ENCODE measurements at places on chromosomes 3 and 15.

GRCh38 chr3:182787302-182788036 lies 5.8 kb upstream of the ATP11B start:
- DNase-seq: no peak

DNA sequence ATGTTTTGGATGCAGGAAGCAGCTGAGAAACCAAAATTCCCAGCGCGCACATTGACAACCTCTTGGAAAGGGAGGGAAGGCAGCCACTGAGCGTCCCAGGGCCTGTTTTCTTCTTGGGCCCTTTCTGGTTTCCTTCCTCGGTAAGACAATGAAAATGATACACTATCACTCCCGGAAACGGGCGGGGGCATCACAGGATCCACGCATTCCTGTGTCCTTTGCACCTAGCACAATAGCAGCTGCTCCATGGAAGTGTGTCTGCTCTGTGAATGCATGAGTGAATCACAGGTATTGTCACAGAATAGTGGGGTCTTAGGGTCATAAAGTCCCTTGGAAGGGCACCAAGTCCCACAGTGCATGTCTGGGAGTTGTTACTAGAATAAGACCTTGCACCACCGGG lies 6.3 kb upstream of the ITPKA start:
- DNase-seq: no peak

GRCh38 chr15:91445695-91446228 lies 345.7 kb downstream of the SV2B start:
- DNase-seq: no peak

GRCh38 chr15:91896341-91897055 lies 43.0 kb downstream of the SLCO3A1 start:
- no peak for DNase-seq

DNA sequence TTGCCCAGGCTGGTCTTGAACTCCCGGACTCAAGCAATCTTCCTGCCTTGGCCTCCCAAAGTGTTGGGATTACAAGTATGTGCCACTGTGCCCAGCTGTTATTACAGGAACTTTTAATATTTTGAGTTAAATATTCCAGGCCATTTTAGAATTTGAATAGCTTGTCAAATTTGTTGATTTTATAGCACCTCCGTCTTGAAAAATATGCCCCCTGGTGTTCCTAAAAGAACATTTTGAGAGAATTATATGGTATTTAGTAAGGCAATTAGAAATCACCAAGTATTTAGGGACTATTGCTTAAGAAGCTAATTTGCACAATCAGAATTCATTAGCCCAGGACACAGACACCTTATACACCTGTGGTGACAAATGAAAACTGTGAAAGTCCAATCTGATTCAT lies 23.7 kb downstream of the PDE8A start:
- no peak for DNase-seq

DNA sequence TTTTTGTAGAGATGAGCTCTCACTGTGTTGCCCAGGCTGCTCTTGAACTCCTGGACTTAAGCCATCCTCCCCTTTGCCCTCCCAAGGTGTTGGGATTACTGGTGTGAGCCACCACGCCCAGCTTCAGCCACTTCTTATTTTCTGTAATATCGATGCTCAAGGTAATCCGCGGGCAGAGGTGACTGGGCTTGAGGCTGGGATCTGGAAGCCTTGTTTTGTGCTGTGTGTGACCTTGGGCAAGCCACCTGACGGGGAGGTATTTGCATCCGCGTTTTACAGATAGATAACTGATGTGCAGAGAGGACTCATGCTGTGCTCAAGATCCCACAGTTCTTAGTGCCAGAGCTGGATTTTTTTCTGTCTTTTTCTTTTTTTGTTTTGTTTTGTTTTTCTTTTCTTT lies 27.8 kb upstream of the SEMA4B start:
- no peak for DNase-seq

GRCh38 chr3:81851176-81851575 lies 89.7 kb upstream of the GBE1 start:
- no peak for DNase-seq

DNA sequence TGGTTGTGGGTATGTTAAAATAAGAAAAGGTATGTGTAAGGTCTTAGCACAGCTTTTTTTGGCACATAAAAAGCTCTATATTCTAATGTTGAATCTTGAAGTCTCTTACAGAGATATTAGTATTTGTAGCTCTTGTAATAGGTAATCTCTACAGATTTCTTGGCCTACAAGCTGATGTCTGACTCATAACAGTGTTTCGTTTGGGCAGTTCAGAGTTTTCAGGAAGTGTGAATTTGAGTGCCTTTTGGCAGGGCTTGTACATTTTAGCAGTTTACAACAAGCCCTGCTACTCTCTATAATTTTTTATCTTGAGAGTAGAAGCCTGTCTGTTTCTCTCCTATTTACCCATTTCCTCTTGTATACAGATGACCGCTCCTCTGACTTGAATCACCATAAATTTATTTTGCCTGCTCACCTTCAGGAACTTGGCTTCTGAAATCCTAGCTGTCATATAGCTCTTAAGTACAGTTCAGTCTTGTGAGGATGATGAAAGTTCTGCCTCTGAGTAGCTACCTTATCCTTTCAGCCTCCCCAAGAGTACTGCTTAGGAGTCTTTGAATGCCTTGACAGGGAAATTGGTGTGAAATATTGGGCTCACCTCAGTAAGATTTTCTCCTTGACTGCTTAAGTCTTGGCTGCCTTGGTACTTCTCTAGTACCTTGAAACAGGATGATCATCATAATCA lies 419.9 kb upstream of the RARB start:
- no peak for DNase-seq

GRCh38 chr3:106699122-106699521 lies 678.1 kb upstream of the CCDC54 start:
- DNase-seq: peak; percentile 85

DNA sequence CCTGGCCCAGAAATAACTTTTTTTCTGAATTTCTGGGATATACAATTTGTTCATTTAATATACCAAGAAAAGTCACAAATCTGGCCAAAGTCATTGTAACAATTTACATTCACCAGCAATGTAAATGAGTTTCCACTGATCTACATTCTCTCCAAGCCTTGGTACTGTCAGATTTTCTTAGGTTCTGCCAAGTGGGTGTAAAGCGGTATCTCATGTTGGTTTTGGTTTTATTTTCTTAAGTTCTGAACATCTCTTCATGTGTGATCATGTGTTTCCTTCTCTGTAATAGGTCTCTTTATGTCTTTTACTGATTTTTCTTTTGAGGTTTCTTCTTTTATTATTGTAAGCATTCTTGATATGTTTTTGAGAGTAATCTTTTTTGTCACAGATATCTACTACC lies 235.6 kb upstream of the COL8A1 start:
- DNase-seq: no peak

DNA sequence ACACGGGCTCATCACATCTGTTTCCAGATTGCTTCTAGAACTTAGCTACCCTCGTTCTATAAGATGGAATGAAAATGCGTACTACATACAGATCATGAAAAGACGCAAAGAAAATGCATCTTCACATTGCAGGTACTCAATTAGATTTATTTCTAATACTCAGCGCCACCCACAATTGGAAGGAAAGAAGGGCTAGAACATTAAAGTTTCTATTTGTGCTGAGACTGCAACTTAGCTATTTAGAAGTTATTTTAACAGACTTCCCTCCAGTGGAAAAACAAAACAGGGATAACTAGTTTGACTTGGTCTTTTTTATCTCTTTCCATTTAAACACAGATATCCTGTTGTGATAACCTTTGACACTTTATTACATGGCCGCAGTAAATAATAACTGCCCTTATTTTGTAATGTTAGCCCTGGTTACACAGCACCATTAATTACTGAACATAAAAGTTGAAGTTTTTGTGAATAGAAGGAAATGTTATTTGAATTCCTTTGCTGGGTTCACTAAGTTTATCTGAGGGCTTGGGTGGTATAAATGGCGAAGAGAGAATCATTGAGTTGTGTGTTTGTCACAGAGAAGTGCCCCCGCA lies 86.9 kb upstream of the SLC25A26 start:
- no peak for DNase-seq

DNA sequence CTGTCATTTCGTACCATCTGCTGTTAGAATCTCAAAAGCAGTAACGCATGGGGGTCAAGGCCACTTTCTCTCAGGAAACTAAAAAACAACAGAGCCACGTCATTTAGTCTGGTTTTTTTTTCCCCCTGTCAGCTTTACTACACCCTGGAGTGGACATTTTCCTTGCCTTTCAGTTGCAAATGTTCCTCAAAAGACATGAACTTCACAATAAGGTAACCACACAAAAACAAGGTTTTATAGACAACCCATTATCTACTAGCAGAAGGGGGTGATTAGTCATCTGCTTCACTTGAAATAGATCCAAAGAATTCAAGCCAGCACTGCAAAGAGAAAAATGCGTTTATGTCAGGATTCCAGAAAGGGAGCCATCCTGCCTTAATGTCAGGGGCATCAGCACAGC lies 171.8 kb upstream of the CDIN1 start:
- peak; percentile 18 for DNase-seq

DNA sequence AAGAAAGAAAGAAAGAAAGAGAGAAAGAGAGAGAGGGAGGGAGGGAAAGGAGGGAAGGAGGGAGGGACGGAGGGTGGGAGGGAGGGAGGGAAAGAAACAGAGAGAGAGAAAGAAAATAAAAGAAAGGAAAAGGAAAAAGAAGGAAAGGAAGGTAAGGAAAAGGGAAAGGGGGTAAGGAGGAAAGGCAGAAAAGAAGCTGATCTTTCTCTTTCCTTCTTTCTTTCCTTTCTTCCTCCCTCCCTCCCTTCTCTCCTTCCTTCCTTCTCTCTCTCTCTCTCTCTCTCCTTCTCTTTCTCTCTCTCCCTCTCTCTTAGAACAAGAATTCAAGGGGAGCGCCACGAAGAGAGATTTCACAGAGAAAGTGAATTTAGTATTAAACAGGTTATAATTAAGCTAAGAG lies 25.8 kb upstream of the TMCC1 start:
- DNase-seq: no peak

DNA sequence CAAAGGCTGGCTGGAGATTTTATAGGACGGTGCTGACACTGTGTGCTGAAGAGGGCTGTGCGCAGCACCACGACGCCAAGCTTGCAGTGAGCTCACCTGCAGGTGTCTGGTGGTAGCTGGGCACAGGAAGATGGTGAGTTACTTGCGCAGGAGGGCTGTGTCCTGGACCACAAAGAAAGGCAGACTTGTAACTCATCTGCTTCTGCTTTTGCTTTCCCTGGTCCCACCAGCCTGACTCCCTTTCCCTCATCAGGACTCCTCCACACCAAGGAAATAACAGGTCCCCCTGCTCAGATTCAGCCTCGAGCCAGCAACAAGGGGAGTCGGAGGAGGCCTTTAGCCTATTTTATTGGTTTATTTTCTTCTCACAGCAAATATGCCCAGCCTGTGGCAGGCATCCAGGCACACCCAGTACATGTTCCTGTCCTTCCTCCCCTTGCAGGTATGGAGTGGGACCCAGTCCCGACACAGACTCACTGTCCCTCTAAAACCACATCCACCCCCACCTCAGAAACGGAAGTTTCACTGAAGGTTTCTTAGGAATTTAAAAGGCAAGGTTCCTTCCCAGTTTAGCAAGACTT lies 35.6 kb upstream of the FLNB start:
- no peak for DNase-seq

DNA sequence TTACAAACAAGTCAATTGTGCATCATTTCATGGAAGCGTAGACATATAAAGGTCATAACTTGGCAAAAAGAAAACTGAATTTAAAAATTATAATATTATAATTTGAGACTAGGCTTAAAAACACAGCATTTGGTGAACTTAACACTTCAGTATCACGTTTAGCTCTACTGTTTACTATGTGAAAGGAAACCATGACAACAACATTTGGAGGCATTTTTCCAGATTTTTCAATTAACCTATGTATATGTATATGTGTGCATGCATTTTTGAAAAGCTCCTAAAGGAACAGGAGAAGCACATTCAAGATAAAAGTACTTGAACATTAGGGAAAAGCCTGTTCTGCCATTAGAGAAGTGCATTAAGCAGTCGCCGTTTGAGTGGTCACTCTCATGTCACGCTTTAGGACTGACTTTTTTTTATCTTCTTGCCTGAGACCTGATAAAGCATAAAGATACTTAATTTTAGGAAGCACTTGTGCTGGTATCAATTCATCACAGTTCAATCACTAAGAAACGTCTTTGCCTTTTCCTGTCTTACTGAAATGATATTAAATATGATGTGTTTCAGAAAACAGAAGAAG lies 156.0 kb downstream of the NAALADL2 start:
- no peak for DNase-seq

DNA sequence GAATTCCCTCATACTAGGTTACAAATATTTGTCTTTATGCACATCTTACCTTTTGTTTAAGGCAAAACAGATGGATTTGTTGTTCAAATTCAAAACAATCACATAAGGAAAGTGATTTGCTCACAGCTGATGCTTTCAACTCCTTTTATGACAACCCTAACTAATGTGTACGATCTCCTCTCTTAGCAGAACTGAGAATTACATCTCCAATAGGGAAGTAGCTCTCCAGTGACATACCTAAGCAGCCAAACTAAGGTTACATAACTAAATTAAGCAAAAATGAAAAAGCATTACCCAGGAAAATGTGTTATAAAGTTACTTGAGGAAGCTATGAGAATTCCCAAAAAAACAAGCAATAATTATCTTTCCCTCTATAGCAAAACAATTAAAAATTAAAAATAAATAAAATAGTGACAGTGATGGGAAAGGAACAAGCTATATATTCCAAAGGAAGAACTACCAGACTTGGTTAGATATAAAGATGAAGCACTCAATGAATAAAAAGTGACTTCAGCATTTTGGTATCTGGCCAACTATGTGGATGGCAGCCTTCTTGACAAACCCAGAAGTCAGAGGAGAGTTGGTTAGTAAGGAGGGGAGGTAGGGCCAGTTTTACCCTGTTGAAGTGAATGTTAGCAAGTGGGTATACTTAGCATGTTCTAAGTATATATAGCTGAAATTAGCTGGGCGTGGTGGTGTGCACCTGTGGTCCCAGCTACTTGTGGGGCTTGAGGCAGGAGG lies 32.4 kb downstream of the PEAK1 start:
- DNase-seq: no peak

- DNase-seq: no peak
Observed at GRCh38 chr15:48119277-48119676, 1.5 kb upstream of the SLC24A5 start.

GRCh38 chr15:42528970-42529369 lies 19.6 kb downstream of the LRRC57 start:
- DNase-seq: peak; percentile 13

DNA sequence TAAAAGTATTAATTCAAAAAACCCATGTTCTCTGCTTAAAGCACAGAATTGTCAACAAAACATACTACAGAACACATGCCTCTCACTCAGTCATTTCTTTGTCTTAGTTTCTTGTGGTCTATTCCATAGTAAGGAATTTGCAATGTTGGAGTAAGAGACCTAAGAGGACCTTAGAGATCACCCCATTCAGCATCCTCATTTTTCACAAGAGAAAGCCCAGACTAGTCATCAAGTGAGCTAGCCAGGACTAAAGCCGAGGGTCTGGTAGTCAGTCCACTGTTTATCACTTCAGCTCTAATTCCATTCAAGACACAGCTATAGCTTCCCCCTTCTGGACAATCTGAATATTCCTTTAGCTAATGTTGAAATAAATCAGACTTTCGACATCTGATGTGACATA lies 601.1 kb downstream of the FHIT start:
- DNase-seq: no peak

DNA sequence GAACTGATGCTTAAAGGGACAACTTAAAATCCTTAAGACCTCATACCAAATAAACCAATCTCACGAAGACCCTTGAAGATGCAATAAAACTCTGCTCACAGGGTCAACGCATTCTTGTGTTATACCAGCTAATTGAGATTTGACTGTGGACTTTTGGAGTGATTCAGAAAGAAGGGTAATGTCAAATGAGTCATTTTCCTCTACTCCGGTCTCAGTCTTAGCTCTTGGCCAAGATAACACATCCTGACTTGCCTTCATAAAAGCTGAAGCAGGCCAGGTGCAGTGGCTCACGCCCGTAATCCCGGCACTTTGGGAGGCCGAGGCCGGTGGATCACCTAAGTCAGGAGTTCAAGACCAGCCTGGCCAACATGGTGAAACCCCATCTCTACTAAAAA lies 3.8 kb downstream of the PKM start:
- no peak for DNase-seq
